ENCODE measurements at places on chromosomes 7 and 10. TPM values are rescaled to one million over a fixed set of nuclear protein-coding genes. Genes with fewer than 3 reads are reported as not detected.
A peak's percentile ranks its signal among the peaks of the same experiment; 100 is the strongest.

- H3K4me1 ChIP-seq, result no peaks in the 10 kb centered on the region
- H3K27me3 ChIP-seq, result no peaks in the 10 kb centered on the region
- no peak overlapping the region for H3K4me3 ChIP-seq
- no peak overlapping the region for H3K27ac ChIP-seq
- no peak for DNase-seq
These were observed 442.6 kb upstream of the TEX47 start for GRCh38 chr7:89238156-89238555.

DNA sequence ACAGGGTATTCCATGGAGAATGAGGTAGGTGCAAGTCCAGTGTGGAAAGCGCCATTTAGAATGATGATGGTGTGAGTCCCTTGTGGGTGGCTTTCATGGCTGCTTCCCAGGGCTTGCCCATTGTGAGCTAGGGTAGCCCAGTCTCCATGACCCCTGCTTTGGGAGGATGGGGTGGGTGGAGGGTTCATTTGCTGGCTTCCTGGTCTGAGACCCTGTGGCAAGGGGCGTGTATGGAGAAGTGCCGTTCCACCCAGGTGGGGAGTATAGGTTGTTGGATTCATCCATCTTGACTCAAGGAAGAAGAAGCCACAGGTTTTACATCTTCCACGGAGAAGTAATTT, 27.7 kb downstream of the CCM2 start:
- peaks cover 19% of the 10 kb centered on the region for H3K36me3 ChIP-seq
- peak overlapping the region; percentile 100 for H3K4me3 ChIP-seq
- H3K27ac ChIP-seq, result peak overlapping the region; percentile 76
- no peak for DNase-seq
- H3K4me1 ChIP-seq, result peaks cover 69% of the 10 kb centered on the region
- H3K27me3 ChIP-seq, result no peaks in the 10 kb centered on the region

The APBB1IP gene
- total RNA-seq, result 86.4 TPM

The CYTH3 gene
- 14.3 TPM for total RNA-seq

GRCh38 chr10:119505131-119505551, 37.4 kb downstream of the RGS10 start:
- H3K4me1 ChIP-seq, result peaks cover 42% of the 10 kb centered on the region
- H3K4me3 ChIP-seq, result no peak overlapping the region
- H3K36me3 ChIP-seq, result peaks cover 22% of the 10 kb centered on the region
- H3K27me3 ChIP-seq, result no peaks in the 10 kb centered on the region
- H3K27ac ChIP-seq, result no peak overlapping the region

The HGF gene
- total RNA-seq, result 0.57 TPM
